A549 treated with DMSO at 1 μM for 4 hours (cell line): ENCODE measurements at places on chromosomes 5 and 9. TPM values are rescaled to one million over a fixed set of nuclear protein-coding genes. Genes with fewer than 3 reads are reported as not detected.

The HTR1A gene
- not detected in 5 replicates for total RNA-seq

The TGFBI gene
- total RNA-seq: 1,489 to 2,280 TPM (median 1,868 TPM) in 5 replicates

The STPG3 gene
- total RNA-seq: not detected in 5 replicates

The TBC1D9B gene
- total RNA-seq: 54.5 to 68.3 TPM (median 66.8 TPM) in 5 replicates

The RANBP17 gene
- total RNA-seq: 2.5 to 3.8 TPM (median 3.2 TPM) in 5 replicates

The PLAC8L1 gene
- 0.42 to 0.57 TPM (median 0.49 TPM) in 3 of 5 replicates, not detected in the others for total RNA-seq

The PGM5 gene
- not detected in 5 replicates for total RNA-seq

The MCTP1 gene
- total RNA-seq: 8.9 to 11.3 TPM (median 10.1 TPM) in 5 replicates

The NR2F1-AS1 gene
- total RNA-seq: 3.7 to 4.7 TPM (median 4.5 TPM) in 5 replicates

The PTCD2 gene
- 8.7 to 13.4 TPM (median 10.8 TPM) in 5 replicates for total RNA-seq

The GLIPR2 gene
- 8.5 to 12.9 TPM (median 10.6 TPM) in 5 replicates for total RNA-seq

The ADGRD2 gene
- total RNA-seq: not detected in 5 replicates

The IL4 gene
- not detected in 5 replicates for total RNA-seq

The PTGDS gene
- 0.28 to 0.37 TPM (median 0.33 TPM) in 3 of 5 replicates, not detected in the others for total RNA-seq

The QRFP gene
- total RNA-seq: not detected in 5 replicates

The CATSPER3 gene
- total RNA-seq: 0.17 to 0.63 TPM (median 0.47 TPM) in 5 replicates

The TNFSF8 gene
- total RNA-seq: not detected in 5 replicates

The NEURL1B gene
- total RNA-seq: 2.2 to 3.4 TPM (median 2.8 TPM) in 5 replicates

The GZMA gene
- not detected in 5 replicates for total RNA-seq

The HTR4 gene
- not detected in 5 replicates for total RNA-seq
